ENCODE measurements at places on chromosomes 6 and 20. TPM values are rescaled to one million over a fixed set of nuclear protein-coding genes. Genes with fewer than 3 reads are reported as not detected.

DNA sequence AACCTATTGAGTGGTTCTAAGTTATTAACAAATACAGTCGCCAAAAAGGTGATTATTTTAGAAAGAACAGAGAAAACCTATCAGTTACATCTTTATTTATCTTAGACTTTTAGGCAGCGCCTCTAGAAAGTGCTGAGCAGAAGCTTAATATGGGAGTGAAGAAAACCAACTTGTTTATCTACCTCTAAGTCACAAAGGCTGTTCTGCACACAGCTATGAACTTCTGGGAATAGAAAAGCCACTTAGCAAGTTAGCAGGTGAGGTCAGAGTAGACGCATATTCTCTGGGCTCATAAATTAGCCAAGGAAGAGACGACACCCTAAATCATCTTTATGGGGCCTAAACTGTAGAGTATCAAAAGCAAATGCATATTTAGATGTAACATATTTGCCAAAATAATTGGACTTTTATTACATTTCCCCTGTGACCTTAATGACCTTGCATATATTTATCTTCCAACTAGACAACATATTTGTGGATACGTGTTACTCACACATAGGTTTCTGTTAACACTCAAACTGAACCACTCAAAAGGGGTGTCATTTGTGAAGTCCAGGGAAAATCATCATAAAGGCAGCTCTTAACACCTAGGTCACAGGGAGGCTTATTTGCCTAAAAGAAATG, 267.1 kb downstream of the ADGB start:
- DNase-seq, result no peak

DNA sequence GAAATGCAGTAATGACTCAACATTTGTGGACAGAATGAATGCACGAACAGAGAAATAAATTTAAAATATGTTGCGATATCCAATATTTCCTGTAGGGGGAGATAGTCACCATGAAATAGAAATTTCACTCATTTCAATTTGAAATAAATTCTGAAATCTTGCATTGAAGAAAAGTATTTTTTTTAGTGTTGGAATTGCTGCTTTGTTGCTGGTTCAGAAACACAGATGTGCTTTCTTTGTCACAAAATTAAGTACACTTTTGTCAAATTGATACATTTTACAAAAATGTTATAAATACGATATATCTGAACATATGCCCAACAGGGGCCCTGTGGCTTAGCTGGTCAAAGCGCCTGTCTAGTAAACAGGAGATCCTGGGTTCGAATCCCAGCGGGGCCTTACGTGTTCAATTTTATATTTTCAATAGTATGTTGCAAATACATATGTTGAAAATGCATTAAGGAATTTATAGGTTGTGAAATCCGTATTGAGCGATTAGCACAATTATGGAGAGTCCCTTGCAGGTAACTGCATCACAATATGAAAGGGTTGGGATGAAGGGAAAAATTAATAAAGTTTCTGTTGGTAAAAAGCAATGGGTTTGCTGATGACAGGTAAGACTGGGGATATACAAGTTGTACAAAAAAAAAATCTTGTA, 85.4 kb upstream of the PRSS16 start:
- DNase-seq, result no peak

DNA sequence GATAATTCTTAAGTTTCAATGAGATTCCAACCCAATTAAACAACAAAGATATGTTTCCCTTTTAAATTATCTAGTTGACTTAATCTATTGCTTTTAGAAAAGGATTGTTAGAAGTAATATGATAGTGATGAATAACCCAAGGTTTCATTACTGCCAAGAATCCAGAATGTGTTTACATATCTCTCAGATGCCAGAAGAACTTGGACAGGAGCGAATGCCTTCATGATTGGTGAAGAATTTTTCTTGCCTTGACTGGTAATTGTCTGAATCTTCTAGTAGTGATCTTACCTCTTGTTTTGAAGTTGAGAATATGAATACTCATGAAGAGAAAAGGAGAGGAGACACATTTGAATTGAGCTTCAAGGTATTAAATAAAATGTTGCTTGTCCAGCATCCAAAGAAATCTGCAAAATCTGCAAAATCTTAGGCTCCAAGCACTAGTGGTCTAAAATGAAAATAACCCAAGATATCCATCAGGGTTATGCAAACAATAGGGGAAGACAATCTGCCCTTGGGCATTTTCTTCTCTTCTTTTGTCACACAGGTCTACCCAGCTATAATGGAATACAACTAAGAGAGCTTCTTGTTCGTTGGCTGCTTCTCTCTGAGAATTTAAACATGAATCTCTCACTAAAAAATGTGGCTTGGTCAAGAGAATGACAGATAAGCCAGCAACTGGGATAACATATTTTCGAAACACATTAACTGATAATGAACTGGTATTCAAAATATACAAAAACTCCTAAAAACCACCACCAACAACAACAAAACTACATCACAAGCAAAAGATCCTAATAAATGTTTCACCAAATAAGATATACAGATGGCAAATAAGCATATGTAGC, 928.9 kb downstream of the EYS start:
- no peak for DNase-seq

GRCh38 chr6:164694386-164694785, 615.0 kb downstream of the C6orf118 start:
- DNase-seq, result no peak

- no peak for DNase-seq
Measured at GRCh38 chr6:37540390-37540789, 40.7 kb upstream of the CCDC167 start.

DNA sequence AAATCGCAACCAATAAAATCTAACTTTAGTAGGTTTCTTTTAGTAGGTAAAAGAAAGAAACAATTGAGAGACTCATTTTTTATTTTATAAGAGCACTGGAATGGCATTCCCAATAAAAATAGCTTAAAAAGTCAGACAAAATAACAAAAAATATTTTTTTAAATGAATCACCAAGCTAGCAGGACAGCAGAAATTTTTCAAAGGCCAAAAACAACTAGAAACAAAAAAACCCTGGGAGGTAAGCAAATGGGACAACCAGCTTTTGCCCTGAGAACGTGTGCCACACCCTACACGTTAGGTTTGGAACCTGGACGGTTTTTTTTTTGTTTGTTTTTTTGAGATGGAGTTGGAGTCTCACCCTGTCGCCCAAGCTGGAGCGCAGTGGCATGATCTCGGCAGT, 19.6 kb downstream of the GPLD1 start:
- no peak for DNase-seq

DNA sequence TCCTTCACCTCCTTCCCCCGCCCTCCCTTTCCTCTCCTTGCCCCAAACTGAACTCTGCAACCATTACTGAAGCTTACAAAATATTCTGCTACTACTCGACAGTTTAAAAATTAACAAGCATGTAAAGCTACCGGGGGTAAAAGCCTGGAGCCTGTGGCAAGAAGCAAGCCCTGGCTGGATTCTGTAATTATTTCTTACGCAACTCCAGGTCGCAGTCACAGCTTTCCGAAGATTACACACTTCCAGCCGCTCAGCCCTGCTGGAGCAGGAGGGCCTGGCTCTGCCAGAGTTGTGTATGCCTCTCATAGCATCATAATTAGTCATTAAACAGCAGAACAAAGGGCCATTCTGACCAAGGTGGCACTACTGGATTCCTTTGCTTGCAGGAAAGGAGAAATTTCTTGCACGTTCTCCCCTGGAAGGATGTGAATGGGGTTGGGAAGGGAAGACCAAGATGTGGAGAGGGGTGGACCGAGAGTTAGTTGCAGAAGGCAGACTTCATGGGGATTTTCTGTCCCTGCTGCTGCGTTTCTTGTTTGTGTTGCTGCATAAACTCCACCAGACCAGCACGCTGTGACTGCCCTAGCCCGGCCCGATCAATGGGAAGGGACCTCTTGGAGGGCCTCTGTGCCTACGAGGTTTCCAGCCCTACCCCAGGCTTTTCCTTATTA, 23.6 kb downstream of the FOXQ1 start:
- DNase-seq, result no peak

DNA sequence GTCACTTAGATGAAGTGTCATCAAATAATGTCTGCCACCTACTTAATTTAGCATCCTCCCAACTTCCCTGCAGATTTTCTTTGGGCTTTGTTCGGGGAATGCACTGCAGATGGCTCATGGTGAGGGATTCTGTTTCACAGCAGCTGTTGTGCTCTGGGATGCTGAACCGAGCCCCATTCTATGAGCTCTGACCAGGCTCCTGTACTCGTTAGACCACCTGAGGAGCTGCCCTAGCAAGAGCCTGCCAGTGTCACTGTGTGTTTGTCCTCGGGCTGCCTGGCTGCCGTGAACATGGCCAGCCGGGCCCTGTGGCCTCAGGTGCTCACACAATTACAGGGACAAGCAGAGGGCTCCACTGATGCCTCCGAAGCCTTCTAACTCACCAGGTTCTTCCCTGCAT, 238.8 kb upstream of the ECI2 start:
- DNase-seq, result no peak

GRCh38 chr6:12704946-12705345, 11.6 kb upstream of the PHACTR1 start:
- DNase-seq, result no peak

- no peak for DNase-seq
Measured at GRCh38 chr6:19665613-19665909, 171.6 kb upstream of the ID4 start.

GRCh38 chr20:50194831-50195523, 4.3 kb downstream of the CEBPB start:
- DNase-seq, result no peak

- DNase-seq, result no peak
Measured at GRCh38 chr6:32609391-32609730, 19.7 kb upstream of the HLA-DRB1 start.

- DNase-seq, result no peak
Measured at GRCh38 chr6:79427721-79428120, 109.5 kb downstream of the LCA5 start.

DNA sequence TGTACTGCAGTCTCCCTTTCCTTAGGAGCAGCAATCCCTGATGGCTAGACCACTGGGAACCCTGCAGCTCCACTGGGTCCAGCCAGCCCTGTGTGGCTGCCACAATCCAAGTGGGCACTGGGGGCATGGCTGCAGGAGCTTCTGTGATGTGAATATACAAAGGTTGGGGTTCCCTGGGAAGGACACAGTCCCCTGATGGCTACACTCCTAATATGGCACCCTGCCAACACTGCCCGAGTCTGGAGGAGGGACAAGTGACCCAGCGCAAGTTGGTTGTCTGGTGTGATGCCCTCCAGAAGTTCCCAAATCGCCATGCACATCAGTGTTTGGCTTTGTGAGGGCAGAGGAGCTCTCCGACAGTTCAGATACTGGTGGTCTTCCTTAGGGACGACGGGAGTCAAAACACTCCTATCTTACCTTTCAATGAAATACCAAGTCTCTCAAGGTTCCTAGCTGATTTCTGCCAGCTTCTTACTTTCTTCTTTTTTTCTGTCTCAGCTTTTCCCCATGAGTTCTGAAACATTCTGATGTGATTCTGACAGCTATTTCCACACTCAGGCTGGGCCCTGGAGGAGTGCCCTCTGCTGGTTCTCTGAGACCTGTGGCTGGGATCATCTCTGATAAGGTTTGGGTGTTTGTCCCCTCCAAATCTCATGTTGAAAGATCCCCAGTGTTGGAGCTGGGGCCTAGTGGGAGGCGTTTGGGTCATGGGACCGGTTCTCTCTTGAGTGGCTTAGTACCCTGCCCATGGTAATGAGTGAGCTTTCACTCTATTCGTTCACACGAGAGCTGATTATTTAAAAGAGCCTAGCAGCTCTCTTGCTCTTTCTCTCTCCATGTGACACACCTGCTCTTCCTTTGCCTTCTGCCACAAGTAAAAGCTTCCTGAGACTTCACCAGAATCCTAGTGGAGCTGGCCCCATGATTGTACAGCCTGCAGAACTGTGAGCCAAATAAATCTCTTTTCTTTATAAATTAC, 15.5 kb upstream of the ZFP57 start:
- DNase-seq, result no peak

DNA sequence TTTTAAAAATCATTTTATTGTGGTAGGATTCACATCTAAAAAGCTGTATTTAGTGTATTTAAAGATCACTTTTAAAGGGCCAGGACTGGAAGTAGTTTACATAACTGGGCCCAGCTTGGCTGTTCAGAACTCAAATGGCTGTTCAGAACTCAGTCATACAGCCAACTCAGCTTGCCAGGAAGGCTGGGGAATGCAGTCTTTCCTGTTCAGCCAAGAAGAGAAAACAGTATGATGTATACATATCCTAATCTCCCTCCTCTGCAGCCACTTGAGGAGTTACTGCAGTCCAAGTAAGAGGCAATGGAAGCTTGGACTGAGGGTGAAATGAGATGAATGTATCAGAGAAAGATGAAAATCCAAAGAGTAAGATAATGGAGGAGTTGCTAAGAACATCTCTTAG, 24.6 kb downstream of the DSTN start:
- no peak for DNase-seq

DNA sequence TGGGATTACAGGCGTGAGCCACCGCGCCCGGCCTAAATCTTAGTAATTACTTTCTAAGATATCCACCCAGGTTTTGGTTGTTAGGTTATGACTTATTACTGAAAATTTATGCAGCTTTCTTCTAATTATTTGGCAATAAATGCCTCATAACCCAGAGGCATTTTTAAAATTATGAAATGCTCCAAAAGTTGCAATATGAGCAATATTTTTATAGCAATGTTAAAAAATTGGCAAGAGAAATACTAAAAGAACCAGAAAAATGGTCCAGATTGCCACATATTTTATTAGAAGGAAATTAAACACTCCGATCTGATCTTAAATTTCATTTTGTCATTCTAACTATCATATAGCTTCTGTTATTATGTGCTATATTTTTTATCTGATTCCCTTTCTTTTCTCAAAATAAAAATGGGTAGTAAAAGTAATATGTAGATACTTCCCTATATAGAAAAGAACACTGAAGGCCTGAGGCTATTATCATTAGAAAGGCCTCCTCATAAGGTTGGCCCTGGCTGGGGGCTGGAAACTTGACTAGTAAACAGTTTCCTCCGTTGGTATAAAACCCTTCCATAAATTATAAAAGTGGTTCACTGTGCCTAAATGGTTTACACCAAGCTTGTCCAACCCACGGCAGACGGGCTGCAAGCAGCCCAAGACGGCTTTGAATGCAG, 22.1 kb downstream of the BLOC1S5 start:
- DNase-seq, result no peak

DNA sequence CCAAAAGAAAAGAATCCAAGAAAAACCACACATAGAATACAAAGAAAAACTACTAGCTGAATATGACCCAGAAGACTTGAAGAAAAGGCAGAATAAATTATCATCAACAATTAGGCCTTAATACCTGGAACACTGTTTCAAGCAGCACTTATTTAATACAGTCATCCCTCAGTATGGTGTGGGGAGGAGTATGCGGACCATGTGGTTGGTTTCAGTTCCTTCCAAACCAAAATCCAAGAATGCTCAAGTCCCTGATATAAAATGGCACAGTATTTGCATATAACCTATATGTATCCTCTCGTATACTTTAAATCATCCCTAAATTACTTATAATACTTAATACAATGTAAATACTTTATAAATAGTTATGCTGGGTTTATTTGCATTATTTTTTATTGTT, 16.1 kb downstream of the CDK19 start:
- DNase-seq, result no peak

The DDX27 gene
- 35.3 TPM for total RNA-seq

The HEBP2 gene
- total RNA-seq, result 62.4 TPM

The OPRM1 gene
- total RNA-seq, result not detected

The MROH8 gene
- total RNA-seq, result 12.7 TPM

The CEBPB gene
- 113 TPM for total RNA-seq

The NELFCD gene
- total RNA-seq, result 52.6 TPM
